ENCODE measurements at places on chromosomes 1 and 21.

- no peak for DNase-seq
Observed at GRCh38 chr1:2909797-2910196, 108.3 kb upstream of the TTC34 start.

- no peak for DNase-seq
Observed at GRCh38 chr1:18323259-18323658, 157.5 kb upstream of the KLHDC7A start.

DNA sequence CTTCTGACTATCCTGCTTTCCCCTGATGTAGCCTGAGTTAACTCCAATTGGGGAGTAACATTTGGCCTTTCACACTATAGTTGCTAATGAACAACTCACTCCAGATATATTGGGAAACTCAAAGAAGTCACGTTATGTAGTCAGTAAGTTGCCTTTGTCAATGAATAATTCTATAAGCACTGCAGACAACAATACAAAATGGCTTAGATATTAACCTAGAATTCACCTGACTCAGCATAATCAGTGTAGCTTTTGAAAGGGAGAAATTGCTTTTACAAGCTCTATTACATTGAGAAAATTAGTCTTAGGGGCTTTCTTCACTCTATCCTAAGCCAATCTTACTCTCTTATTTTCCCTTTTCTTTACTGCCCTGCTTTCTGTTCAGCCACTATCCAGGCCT lies 303.5 kb upstream of the NR5A2 start:
- no peak for DNase-seq

DNA sequence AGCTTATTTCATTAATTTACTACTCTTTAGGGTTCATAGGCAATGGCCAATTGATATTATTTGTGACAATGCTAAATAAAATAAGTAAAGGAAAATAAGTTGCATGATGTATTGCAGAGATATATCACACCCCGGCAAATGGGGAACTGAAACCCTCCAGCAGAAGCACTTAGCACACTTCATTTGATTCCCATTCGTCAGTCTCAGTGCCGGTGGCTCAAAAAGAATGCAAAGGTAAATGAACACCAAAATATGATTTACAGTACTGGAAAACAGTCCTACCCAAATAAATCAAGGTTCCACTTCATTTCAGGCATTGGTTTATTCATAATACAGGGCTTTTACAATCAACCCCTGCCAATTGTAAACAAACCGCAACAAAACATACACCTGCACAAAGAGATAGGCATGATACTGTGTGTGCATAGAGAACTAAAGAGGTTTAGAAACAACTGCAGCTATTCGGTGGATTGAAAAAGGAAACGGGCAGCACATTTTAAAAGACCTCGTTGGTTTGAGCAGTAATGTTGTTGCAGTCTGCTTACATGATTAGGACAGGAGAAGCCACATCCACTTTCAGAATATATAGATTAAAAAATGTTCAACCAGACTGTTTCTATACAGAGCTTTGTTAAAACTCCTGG lies 1019.2 kb downstream of the TTLL7 start:
- DNase-seq, result no peak

- no peak for DNase-seq
Observed at GRCh38 chr21:15436031-15436430, 293.8 kb upstream of the USP25 start.

DNA sequence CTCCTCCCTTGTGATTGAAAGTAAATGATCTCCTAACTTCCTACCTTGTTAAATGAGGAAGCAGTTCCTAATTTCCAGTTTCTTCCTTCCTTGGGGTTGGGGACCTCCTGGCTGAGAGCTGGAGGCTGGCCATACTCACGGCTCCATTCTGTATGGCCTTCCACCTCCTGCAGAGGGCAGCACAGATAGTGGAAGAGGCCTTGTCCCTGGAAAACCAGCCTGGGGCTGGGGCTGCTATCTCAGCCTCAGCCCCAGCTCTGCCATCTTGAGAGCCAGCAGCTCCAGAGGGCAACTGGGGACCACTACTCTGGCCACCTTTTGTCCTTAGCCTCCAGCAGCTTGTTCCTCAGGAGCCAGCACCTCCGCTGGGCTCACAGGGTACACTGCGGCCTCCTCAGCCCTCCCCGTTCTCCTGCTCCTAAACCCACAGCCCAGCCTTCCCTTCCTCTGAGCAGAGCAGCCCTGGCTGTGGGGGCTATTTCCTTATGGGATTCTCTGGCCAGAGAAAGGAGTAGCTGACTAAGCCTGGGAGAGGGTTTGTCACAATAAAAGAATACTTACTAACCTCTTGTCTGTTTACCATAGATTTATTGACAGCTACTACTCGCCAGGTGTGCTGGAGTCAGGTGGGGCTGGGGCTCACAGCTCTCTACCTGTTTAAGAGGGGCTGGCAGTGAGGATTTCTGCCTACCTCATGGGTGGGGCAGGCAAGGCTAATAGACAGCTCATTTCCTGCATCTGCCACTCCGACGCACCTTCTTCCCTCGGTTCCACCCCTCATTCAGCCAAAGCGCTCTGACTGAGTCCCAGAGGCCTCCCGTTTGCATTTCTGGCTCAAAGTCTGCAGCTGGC lies 6.3 kb downstream of the TMEM234 start:
- DNase-seq, result peak; percentile 69

DNA sequence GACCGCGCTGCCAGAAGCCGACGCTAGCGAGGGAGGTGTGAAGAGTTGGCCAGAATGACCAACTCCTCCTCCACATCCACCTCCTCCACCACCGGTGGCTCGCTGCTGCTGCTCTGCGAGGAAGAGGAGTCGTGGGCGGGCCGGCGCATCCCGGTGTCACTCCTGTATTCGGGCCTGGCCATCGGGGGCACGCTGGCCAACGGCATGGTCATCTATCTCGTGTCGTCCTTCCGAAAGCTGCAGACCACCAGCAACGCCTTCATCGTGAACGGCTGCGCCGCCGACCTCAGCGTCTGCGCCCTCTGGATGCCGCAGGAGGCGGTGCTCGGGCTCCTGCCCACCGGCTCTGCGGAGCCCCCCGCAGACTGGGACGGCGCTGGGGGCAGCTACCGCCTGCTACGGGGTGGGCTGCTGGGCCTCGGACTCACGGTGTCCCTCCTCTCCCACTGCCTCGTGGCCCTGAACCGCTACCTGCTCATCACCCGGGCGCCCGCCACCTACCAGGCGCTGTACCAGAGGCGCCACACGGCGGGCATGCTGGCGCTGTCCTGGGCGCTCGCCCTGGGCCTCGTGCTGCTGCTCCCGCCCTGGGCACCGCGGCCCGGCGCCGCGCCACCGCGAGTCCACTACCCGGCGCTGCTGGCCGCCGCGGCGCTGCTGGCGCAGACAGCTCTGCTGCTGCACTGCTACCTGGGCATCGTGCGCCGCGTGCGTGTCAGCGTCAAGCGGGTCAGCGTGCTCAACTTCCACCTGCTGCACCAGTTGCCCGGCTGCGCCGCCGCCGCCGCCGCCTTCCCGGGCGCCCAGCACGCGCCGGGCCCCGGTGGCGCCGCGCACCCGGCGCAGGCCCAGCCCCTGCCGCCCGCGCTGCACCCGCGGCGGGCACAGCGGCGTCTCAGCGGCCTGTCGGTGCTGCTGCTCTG lies 1.2 kb downstream of the GPR88 start:
- DNase-seq, result peak; percentile 17

- DNase-seq, result peak; percentile 71
Observed at GRCh38 chr21:14541841-14542490, 4.1 kb downstream of the SAMSN1 start.

GRCh38 chr1:82752046-82752445 lies 951.3 kb downstream of the ADGRL2 start:
- DNase-seq, result no peak

GRCh38 chr1:175865041-175865766 lies 121.8 kb upstream of the TNR start:
- DNase-seq, result no peak

DNA sequence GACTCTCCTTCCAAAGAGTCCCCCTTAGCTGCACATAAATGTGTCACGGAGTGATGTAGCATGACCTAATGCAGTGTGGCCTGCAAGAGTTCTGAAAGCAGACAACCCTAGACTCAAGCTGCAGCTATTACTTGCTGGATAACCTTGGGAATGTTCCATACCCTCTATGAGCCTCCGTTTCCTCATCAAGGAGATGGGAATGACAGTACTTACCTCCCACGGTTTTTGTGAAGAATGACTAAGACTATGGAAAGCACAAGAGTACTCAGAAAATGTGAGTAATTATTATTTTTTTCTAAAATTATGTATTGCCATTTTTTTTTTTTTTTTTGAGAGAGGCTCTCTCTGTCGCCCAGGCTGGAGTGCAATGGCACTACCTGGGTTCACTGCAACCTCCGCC lies 3.0 kb downstream of the TTC39A start:
- no peak for DNase-seq

DNA sequence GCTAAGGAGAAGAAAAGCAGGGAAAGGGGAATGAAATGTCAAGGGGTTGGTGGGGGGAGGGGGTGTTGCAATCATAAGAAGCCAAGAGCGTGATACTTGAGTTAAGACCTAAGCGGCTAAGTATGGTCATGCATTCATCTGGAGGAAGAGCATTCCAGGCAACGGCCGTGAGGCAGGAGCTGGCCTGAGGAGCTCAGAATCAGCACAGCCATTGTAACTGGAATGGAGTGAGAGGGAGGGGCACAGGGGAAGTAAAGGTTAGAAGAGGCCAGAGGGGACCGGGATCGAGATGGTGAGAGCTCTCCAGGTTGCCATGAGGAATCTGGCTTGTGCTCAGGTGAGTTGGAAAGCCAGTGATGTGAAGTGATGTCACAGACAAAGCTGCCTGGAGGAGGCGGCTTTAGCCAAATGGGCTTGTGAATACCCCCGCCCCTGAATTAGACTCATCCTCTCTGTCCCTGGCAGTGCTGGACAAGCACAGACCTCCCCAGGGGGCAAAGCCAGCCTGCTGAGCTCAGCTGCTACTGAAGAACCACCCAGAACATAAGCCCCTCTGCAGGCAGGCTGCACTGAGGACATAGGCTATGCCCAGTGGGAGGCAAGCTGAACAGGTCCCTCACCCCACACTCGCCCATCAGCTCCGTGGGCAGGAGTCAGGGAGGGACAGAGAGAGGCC lies 61.1 kb upstream of the LAPTM5 start:
- no peak for DNase-seq

DNA sequence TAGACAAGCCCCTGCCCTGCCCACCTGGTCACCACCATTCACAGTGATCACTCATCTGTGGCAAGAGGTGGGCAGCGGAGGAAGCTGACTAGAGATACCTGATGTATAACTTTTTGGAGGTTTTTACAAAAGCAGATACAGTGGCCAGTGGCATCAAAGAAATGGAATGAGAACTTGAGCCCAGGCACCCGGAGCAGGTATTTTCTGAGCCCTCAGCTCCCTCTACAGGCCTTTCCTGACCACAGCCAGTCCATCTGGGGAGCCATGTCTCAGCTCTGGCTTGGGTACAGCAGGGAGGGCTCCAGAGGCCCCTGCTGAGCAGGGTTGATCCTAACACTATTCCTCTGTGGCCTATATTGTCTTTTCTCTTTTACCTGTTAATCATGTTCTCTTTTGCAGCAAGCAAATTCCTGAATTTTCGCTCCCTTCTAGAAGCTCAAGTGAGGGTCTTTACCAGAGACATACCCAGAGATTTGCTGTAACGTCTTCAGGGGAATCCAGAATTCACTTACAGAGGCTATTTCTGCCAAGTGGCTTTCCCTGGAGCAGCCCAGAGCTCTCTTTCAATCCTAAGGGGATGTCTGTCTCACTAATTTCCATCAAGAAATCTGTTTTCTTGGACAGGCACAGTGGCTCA lies 27.3 kb downstream of the GPR157 start:
- no peak for DNase-seq

GRCh38 chr1:15176898-15177665 lies 23.5 kb downstream of the TMEM51 start:
- no peak for DNase-seq

GRCh38 chr1:2143814-2144500 lies 50.6 kb downstream of the FAAP20 start:
- no peak for DNase-seq

GRCh38 chr1:145849356-145850160 lies 4.1 kb downstream of the NUDT17 start:
- no peak for DNase-seq

DNA sequence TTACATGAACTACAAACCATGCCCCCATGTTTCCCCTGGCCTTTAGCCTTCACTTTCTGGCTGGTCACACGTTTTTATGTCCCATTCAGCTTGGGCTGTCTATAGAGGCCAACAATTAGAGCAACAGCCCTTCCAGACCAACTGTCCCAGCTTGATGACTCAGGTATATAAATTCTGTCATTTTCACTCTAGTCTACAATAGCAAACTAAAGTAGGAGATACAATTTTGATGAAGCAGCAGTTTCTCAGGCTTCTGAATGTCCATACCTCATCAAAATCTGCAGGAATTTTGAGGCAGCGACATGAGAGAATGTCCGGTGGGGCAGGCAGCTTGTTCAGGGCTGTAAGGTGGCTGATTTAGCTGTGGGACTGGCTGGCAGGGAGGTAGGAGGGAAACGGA lies 45.6 kb upstream of the VAV3 start:
- no peak for DNase-seq

DNA sequence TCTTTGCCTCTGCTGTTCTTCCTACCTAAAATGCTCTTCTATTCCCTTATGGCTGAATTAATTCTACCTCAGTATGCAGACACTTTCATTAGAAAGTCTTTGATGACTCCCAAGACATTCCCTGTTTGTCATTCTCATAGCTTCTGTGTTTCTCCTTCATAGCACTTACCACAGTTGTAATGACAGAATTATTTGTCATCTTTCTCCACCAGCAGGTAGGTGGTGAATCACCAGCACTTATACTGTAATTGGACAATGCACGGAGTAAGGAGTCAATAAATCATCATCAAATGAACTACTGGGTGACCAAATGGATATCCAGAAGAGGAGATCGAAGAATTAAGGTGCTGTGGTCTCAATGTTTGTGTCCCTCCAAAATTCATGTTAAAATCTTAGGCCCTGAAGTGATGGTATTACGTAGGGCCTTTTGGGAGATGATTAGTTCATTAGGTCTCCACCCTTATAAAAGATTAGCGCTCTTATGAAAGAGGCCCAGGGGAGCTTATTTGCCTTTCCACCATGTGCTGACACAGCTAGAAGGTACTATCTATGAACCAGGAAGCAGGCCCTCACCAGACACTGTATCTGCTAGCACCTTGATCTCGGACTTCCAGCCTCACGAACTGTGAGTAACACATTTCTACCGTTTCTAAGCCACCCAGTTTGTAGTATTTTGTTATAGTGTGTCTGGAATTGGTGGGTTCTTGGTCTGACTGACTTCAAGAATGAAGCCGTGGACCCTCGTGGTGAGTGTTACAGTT lies 2.4 kb upstream of the CCT8 start:
- no peak for DNase-seq

- no peak for DNase-seq
Observed at GRCh38 chr1:85427849-85428248, 37.1 kb downstream of the DDAH1 start.

- no peak for DNase-seq
Observed at GRCh38 chr21:31594726-31595125, 64.8 kb upstream of the SOD1 start.

GRCh38 chr1:226404904-226405222 lies 3.0 kb downstream of the PARP1 start:
- DNase-seq, result no peak
